GM23338 (cell line): ENCODE measurements at places on chromosomes 3 and 15. TPM values are rescaled to one million over a fixed set of nuclear protein-coding genes. Genes with fewer than 3 reads are reported as not detected.

Gene GP9
- not detected in 2 replicates for total RNA-seq

Gene C15orf39
- total RNA-seq, result 48.5 and 54.1 TPM in 2 replicates

Gene SLC28A1
- not detected in 2 replicates for total RNA-seq

DNA sequence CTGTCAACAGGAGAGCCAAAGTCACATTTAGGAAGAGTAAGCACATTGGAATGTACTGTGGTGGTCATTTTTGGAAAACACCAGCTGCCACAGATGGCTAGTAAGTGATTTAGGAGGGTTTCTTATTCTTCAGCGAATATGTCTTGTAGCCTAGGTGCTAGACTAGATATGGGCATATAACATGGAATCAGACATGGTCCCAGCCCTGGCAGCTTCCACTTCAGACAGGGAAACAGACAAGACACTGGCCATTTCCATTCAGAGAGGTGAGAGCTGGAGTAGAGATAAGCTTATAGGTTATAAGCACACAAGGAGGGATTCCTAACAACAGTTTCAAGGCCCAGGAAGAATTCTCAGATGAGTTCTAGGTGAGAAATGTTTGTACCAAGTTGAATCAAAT lies 28.2 kb upstream of the BFSP2 start:
- no peak overlapping the region for H3K27ac ChIP-seq
- no peak for DNase-seq
- peaks cover 18% of the 10 kb centered on the region for H3K4me1 ChIP-seq
- no peaks in the 10 kb centered on the region for H3K36me3 ChIP-seq

Gene GOLGA8H
- 0.63 and 1.2 TPM in 2 replicates for total RNA-seq

Gene GJD2
- total RNA-seq, result 0.27 and 0.63 TPM in 2 replicates

Gene POC1A
- 26.7 and 33.0 TPM in 2 replicates for total RNA-seq

DNA sequence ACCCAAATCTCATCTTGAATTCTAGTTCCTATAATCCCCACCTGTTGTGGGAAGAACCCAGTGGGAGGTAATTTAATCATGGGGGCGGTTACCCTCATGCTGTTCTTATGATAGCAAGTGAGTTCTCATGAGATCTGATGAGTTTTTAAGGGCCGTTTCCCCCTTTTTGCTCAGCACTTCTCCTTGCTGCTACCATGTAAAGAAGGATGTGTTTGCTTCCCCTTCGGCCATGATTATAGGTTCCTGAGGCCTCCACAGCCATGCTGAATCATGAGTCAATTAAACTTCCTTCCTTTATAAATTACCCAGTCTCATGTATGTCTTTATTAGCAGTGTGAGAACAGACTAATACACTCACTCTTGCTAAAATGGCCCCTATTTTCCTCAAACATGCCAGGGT lies 374.7 kb downstream of the TUSC7 start:
- H3K36me3 ChIP-seq, result no peaks in the 10 kb centered on the region
- no peak for DNase-seq
- H3K27ac ChIP-seq, result no peak overlapping the region
- H3K27me3 ChIP-seq, result no peaks in the 10 kb centered on the region
- no peak overlapping the region for H3K4me3 ChIP-seq
- peaks cover 16% of the 10 kb centered on the region for H3K4me1 ChIP-seq

Gene FBXW12
- total RNA-seq, result not detected in 2 replicates

DNA sequence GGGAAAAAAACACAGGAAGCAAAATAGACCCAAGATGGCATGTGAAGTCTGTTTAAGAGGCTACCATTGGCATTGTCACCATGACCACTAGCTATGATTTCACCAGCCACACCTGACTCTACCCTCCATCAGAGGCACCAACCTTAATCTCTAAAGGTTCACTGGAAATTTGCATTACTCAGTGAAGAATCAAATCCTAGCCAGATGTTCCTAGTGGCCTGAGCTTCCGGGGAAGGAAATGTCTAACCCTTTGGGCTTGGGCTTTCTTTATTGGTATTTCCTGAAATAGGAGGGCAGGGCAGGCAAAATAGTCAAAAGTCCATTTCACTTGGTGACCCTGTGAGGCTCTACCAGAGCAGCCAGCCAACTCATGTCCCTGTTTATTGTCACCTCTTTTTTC lies 110.9 kb upstream of the PHLDB2 start:
- no peaks in the 10 kb centered on the region for H3K27me3 ChIP-seq
- no peak overlapping the region for H3K4me3 ChIP-seq
- no peak overlapping the region for H3K27ac ChIP-seq
- no peak for DNase-seq

Gene NR1I2
- 3.9 and 4.4 TPM in 2 replicates for total RNA-seq

Gene UPK1B
- 0.66 TPM in 1 of 2 replicates, not detected in the other for total RNA-seq

Gene ZNF662
- 0.50 and 1.5 TPM in 2 replicates for total RNA-seq

DNA sequence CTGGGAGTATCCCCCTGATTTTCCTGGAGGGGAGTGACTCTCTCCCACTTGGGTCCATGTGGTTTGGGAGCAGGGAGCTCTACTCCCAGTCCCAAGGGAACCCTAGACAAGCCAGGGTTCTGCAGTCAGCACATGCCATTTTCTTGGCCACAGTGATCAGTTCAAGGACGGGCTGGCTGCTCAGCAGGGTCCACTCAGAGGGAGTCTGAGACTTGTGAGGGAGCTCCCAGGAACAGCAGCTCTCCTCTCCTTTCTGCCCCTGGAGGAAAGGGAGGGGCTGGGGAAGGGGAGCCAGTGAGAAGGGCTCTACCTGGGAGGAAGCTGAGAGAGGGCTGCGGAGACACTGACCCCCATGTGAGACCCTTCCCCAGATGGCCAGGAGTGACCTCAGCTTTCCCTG lies 29.1 kb upstream of the LMCD1 start:
- H3K36me3 ChIP-seq, result no peaks in the 10 kb centered on the region
- no peak overlapping the region for H3K4me3 ChIP-seq
- no peak overlapping the region for H3K27ac ChIP-seq
- H3K4me1 ChIP-seq, result no peaks in the 10 kb centered on the region

GRCh38 chr3:49867400-49867799 lies 2.3 kb downstream of the CAMKV start:
- H3K27ac ChIP-seq, result no peak overlapping the region
- H3K4me1 ChIP-seq, result peaks cover 42% of the 10 kb centered on the region
- H3K4me3 ChIP-seq, result peak overlapping the region; percentile 83
- peak; percentile 52 for DNase-seq

- no peak overlapping the region for H3K4me3 ChIP-seq
- no peak overlapping the region for H3K27ac ChIP-seq
- H3K36me3 ChIP-seq, result no peaks in the 10 kb centered on the region
- no peak for DNase-seq
These were observed 633.7 kb downstream of the MECOM start for GRCh38 chr3:169029674-169030285.

DNA sequence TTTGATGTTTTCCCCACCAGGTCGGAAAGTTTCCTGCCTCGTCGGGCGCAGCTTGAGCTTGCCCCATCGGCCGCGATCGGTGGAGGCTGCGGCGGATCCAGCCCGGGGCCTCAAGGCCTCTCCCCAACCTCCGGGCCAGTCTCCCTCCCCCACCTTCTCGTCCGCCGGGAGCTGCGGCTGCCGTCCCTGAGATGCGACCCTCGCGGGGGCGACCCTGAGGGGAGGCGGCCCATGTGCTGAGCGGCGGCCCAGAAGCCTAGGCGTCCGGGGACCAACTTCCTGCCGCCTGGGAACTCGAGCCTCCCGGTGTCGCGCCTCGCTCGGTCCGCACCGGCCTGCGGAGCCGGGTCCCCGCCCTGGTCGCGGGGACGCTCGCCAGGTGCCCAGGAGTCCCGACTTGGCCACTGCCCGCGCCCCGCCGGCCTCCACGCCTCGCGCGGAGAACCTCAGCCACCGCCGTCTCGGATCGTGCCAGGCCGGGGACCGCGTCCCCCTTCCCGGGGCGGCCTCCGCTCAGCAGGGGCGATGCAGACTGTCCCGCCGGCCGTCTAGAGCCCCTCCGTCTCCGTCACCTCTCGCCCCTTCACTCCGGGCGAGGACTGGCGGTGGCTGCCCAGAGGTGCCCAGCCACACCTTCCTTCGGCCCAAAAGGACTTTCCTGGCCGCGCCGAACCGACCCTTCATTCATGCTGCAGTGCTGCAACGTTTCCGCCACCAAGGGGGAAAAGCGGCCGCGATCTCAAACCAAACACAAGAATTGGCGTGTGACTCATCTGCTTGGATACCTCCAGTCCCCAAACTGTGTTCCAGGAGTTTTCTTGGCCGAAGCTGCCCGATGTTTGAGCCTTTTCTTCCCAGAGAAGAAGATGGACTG lies 656 bp downstream of the SLMAP start:
- H3K4me3 ChIP-seq, result peak overlapping the region; percentile 58
- no peaks in the 10 kb centered on the region for H3K27me3 ChIP-seq
- peaks cover 8% of the 10 kb centered on the region for H3K4me1 ChIP-seq
- H3K36me3 ChIP-seq, result no peaks in the 10 kb centered on the region

DNA sequence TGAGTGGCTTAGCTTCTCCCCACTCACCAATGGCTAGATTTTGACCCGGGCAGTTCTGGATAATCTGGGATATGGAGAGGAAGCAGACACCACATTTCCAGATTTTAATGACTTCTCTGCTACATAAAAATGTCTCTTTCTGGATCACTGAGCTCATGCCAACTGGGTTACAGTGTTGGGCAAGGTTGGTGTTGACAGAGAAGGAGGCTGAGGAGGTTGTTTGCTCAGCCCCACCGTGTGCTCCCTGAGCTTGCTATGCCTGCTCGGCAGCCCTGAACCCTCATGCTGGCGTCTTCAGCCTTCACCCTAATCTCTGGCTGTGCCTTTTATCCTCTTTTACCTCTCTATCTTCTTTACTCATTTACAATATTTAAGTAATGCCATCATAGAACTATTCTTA lies 53.0 kb upstream of the KPNA4 start:
- H3K27ac ChIP-seq, result no peak overlapping the region
- DNase-seq, result no peak
- no peaks in the 10 kb centered on the region for H3K4me1 ChIP-seq
- H3K27me3 ChIP-seq, result no peaks in the 10 kb centered on the region
- no peaks in the 10 kb centered on the region for H3K36me3 ChIP-seq

DNA sequence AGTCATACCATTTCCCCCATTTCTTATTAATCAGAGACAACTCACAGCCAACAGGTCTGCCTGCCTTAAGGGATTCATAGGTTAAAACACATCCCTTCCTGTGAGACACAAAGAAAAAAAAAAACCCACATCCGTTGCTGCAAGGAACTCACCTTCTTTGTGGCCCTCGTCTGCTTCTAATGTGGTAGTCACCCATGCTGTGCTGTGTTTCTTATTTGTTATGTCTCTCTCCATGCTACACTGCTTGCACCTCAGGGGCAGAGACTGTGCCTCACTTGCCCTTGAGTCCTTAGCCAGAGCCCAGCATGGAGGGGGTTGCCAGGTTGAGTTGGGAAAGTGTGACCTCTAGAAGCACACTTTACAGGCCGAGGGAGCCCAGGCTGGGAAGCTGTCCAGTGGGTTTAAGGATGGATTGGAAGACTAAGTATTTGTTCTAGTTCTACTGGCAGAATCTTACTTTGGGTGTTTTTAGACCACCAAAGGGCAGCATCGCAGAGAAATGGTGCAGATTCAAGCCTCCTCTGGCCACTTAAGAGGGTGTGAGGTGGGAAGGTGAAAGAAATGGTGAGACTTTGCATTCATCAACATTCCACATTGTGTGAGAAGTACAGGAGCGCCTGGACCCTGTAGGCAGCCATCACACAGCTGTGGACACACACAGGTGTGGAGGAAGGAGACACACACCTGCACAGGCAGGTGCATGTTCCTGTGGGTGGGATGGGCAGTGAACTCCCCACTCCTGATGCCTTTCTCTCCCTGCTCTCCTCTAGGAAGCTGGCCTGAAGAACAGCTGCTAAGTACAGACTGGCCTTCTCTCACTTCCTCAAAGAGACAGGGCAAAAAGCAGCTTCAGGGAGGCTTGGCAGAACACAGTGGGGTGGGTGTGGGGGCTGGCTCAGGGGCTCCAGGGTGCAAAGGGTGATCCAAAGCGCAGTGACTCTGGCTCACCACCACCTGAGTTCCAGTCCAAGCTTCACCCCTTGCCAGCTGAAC lies 48.8 kb downstream of the GLB1 start:
- no peak overlapping the region for H3K4me3 ChIP-seq
- H3K27me3 ChIP-seq, result no peaks in the 10 kb centered on the region
- no peak for DNase-seq
- H3K4me1 ChIP-seq, result no peaks in the 10 kb centered on the region
- H3K27ac ChIP-seq, result no peak overlapping the region

DNA sequence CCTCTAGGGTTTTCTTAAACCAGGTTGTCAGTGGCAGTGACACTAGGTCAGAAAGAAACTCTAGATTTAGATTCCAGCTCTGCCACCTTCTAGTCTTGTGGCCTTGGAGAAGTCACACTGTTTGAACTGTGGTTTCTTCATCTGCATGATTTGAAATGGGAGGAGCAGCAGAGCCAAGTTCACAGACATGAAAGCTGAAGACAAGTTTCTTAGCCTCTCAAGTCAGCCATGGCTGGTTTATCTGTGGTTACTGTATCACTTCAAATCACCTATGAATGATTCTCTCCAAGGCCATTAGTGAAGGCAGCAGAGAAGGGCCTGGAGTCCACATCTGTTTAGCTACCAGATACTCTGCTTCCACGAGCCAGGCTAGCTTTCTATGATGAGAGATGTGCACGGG lies 15.6 kb downstream of the CLEC3B start:
- H3K27me3 ChIP-seq, result peaks cover 6% of the 10 kb centered on the region
- no peak overlapping the region for H3K4me3 ChIP-seq

Gene ABI3BP
- 0.39 and 0.42 TPM in 2 replicates for total RNA-seq

Gene RTP1
- 4.4 and 5.9 TPM in 2 replicates for total RNA-seq

Gene CSK
- total RNA-seq, result 27.5 and 29.9 TPM in 2 replicates

GRCh38 chr3:43372809-43373559 lies 86.6 kb downstream of the SNRK start:
- no peaks in the 10 kb centered on the region for H3K27me3 ChIP-seq
- H3K36me3 ChIP-seq, result no peaks in the 10 kb centered on the region
- H3K4me3 ChIP-seq, result peak overlapping the region; percentile 23; the same call in 1 of the 2 replicates
- DNase-seq, result peak; percentile 72
- peak overlapping the region; percentile 80 for H3K27ac ChIP-seq
- H3K4me1 ChIP-seq, result peaks cover 17% of the 10 kb centered on the region

DNA sequence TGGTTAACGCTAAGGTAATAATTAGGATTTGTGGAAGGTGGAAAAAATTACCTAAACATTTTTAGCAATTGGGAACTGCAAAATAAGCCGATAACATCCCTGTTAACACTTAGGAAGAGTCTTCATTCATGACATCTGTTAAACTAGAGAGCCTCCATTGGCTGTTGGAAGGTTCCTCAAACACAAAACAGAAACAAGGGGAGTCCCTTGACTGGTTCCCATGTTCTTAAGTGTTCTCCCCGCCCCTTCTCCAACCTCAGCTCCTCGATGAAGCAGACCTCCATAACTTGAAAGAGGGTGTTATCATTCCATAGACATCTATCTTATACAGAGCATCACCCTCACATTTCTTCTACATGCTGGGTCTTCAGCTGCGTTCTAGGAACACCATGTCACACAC lies 2.5 kb downstream of the SLC22A13 start:
- DNase-seq, result no peak
- no peaks in the 10 kb centered on the region for H3K27me3 ChIP-seq
- no peak overlapping the region for H3K27ac ChIP-seq
- peaks cover 12% of the 10 kb centered on the region for H3K4me1 ChIP-seq

Gene HCLS1
- total RNA-seq, result 0.66 and 0.93 TPM in 2 replicates

- no peak overlapping the region for H3K27ac ChIP-seq
- H3K27me3 ChIP-seq, result no peaks in the 10 kb centered on the region
- peaks cover 25% of the 10 kb centered on the region for H3K4me1 ChIP-seq
- DNase-seq, result no peak
- H3K36me3 ChIP-seq, result no peaks in the 10 kb centered on the region
These were observed 24.5 kb upstream of the PSMD6 start for GRCh38 chr3:64047787-64048186.

Gene CPA3
- not detected in 2 replicates for total RNA-seq

Gene PODXL2
- total RNA-seq, result 51.0 and 57.6 TPM in 2 replicates
